ENCODE measurements at places on chromosomes 4 and X.

GRCh38 chr4:139857021-139857420 lies 191.4 kb downstream of the MGST2 start:
- DNase-seq = no peak

DNA sequence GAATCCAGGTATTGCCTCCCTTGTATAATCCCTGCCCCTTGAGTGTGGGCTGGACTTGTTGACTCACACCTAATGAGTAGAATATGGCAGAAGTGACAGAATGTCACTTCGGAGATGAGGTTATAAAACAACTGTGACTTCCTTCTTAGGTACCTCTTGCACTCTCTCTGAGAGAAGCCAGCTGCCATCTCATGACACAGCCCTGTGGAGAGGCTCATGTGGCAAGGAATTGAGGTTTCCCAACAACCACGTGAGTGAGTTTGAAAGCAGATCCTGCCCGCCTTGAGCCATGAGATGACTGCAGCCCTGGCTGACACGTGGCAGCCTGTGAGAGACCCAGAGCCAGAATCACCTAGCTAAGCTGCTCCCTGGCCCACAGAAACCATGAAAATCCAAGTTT lies 13.5 kb downstream of the ASB11 start:
- DNase-seq = peak; percentile 0

GRCh38 chrX:104427073-104427472 lies 138.9 kb upstream of the IL1RAPL2 start:
- DNase-seq = no peak

- DNase-seq = no peak
These were observed 16.9 kb downstream of the CYBB start for GRCh38 chrX:37796805-37797204.

DNA sequence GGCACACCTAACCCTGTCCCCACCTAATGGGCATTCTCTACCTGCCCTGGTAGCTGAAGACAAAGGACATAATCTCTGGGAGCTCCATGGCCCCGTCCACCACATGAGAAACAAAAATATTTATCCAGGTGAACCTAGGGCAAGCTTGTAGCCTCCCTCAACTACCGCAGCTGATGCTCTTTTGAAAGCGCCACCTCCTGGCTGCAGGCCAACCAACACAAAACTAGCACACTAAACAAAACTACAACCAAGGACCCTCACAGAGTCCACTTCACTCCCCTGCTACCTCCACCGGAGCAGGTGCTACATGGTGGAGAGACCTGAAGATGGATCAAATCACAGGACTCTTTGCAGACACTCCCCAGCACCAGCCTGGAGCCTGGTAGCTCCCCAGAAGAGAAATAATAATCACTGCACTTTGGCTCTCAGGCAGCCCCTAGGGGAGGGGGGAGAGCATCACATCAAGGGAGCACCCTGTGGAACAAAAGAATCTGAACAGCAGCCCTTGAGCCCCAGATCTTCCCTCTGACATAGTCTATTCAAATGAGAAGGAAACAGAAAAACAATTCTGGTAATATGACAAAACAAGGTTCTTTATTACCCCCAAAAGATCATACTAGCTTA lies 111.3 kb upstream of the ATP8A1 start:
- no peak for DNase-seq

- no peak for DNase-seq
These were observed 62.7 kb upstream of the PLAC8 start for GRCh38 chr4:83177182-83177581.

- no peak for DNase-seq
These were observed 10.9 kb upstream of the NALF2 start for GRCh38 chrX:69493193-69493592.

DNA sequence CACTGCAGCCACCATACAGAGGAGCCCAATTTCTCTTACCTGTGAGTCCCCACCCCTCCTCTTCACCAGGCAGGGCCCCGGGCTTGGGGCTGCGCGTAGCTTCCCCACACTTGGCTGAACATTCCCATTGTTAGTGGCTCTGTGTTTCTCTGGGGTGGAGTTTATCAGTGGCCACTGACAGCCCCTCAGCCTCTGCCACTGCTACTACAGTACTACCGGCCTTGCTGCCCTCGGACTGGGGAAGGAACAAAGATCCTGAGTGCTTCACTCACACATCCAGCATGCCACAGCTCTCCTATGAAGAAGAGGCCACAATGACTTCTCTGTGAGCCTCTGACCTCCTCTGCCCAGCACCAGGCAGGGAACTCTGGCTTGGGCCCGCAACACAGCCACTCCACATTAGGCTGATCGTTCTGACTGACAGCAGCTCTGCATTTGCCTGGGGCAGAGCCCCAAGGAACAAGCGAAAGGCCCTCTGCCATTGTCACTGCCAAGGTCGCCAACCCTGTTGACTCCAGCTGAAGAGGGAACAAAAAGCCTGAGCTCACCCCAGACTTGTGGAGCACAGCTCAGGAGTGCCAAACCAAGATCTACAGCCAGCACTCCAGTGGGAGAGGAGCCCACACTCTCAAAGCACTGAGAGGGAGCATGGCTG lies 24.0 kb downstream of the ABCB7 start:
- no peak for DNase-seq

- no peak for DNase-seq
These were observed 45.5 kb upstream of the PRKG2 start for GRCh38 chr4:81260443-81261101.

DNA sequence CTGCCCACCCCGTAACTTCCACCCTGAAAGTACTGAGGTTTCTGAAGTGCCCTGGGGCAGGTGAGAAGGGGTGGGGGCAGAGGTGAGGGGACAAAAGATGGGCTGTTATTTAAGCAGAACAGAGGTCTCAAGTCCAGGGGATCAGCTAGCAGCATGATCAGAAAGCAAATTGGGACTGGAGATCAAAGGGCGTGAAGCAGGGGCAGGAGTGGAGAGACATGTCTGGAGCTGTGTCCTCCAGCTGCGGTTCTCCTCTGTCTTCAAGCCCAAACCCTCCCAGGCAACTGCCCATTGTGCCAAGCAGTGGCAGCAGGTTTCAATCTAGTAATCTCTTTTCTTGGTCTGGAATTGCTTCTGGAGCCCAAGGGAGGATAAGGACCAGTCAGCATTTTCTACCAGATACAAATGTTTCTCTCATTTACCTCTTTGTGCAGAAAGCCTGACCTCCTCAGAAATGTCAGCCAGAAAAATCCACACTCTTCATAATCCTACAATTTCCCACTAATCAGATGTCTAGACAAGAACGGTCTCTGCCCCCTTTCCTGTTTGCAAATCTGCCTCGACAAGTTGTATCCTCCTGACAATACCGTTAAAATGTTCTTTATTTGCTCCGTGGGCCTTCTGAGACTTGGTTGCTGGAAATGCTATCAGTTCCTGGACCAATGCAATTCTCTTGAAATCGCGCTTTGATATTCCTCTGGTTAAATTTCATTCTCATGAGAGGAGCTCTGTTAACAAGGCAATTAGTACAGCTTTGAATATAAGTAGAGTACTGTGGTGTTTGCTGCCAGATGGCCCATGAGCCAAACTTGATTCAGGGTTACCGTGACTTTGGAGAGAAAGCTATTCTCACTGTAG lies 23.2 kb upstream of the RASL11B start:
- DNase-seq = no peak

GRCh38 chr4:93232883-93233282 lies 595.7 kb upstream of the ATOH1 start:
- no peak for DNase-seq

DNA sequence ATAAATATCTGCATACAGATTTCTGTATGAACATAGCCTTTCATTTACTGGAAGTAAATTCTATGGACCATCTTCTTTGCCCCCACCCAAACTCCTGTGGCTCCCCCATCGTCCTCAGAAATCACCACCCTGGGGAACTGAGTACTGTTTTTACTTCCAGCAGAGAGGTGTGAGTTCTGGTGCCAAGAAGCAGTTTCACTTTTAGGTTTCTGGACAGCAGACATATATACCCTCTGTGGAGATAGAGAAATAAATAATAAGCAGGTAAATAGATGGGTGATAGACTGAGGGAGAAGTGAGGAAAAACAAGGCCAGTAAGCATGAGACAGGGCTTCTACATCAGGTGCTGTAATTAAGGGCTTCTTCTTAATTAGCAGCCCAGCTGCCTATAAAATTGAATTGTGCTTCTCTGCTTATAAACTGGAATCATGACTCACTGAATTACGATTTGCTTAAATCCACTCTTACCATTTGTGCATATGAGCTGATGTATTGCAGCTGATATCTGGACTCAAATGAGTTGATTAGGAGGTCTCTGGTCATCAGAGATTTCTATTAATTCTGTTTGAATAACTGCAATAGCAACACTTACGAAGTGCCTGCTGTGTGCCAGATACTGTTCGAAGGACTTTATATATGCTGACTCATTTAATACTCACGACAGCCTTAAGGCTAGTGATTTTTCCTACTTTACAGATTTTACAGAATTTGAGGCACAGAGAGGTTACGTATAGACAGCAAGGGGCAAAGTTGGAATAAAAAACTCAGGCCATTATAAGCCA lies 60.8 kb upstream of the DHX15 start:
- no peak for DNase-seq

DNA sequence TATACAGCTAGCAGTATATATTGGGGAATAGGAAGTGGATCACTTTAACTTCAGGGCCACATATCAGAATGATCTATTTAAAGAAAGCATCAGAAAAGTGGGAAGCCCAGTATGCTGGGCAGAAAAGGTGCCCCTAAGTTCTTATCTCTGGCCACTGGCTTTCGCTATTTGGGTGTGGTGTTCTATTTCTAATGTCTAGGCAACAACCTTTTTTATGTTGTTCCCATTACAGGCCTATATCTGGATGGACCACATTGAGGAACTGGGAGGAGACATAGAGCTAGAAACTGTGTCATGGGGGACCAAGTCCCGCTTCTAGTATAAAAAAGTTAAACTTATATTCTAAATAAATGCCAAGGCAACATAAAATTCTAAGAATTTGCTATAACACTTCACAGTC lies 935.6 kb downstream of the PDHA2 start:
- DNase-seq = no peak

DNA sequence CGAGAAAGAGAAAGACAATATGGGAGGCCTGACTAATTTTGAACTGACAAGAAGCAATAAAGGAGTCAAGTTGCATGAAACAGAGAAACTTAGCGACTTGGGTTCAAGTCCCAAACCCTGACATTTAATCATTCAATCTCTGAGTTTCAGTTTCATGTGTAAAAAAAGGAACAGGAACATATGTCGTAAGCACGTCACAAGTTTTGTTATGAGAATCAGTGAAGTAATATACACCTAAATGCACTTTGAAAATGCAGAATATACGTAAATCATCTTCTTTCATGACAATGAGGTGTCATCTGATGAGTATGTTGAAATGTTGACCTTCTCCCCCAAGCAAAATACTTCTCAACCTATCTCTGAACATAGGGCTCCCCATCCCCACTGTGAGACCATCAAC lies 10.4 kb downstream of the ACOT9 start:
- no peak for DNase-seq

DNA sequence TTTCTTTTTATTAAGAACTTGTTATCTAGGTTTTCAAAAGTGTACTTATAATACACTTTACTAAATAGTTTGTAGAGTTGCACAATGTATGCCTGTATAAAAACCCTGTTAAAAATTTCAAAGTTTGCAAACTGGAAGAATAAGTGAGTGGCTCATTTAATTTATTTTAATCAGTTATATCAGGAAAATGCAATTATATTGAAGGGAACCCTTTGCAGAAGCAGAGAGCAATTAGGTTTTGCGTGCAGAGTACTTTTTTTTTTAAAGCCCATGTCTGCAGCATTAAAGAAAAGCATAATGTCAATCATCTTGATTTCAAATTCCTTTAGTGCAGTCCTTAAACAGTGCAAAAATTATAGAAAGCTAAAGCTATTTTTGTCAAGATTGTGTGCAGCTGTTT lies 271.3 kb upstream of the LDB2 start:
- no peak for DNase-seq

DNA sequence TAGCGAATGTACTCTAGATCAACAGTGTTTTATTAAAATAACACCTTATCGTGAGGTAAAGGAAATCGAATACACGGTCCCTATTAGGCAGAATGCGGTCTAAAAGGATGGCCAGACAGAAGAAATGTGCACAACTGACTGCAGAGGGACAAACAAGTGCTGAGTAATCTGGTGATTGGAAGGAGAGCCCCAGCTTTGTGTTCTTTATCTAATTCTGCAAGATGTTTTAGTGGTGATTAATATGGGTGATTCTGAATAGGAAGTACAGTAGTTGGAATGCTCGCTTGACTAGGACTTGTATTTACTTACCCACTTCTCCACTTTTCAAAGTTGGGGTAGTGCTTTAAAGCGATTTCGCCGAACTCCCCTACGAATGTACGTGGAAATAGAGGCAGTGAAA lies 1.2 kb downstream of the WDR44 start:
- no peak for DNase-seq

DNA sequence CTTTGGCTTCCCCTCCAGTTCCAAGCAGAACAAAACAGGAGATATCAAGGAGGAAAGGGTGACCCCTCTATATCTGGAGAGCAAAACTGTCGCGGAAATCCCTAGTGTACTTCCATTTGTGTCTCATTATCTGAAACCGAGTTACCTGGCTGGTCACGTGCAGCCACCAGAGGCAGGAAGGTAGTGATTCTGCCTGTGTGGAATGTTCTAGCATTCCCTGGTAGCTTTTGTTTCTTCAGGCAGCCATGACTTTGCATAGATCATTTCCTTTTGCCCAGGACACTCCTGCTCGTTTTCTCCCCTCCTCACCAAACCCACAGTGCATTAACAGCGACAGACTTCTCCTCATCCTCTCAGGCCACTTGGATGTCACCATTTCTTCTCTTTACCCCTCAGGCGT lies 107.9 kb downstream of the PTTG2 start:
- no peak for DNase-seq

- DNase-seq = no peak
These were observed 9.8 kb downstream of the EREG start for GRCh38 chr4:74374561-74375327.

GRCh38 chrX:153888344-153888743 lies 2.4 kb upstream of the L1CAM start:
- no peak for DNase-seq

DNA sequence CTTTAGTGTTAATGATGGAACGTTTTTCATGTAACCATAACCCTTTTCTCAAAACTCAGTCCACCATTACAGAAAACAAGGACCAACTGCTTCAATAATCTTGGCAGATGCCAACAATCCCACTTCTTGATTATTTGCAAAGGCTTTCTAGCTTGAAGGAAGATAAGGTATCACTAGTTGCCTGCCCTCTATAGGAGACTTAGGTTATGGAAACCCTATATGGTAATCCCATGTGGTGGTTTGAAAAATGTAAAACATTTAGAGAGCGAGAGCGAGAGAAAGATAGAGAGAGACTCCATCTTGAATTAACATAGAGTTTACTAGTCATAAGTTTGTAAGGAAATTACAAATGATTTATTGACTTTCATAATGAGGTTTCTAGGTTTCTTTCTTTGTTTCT lies 1627.5 kb upstream of the TENM3 start:
- no peak for DNase-seq

DNA sequence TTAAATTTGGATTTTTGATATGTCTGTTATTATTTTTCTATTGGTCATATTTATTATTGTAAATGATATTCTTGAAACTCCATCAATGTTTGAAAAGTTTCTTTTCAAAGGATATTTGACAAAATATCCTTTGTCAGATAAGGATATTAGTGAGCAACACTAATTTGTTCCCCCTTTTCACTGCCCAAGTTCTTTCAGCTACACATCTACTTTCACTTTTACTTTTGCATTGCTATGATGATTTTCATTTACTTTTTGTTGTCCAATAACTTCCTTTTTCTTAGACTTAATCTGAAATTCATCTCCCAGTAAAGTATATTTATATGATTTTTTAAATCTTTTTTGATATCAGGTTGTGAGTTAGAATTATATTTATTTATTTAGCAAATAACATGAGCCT lies 542.3 kb upstream of the ADGRL3 start:
- no peak for DNase-seq

All from stimulated activated CD8-positive, alpha-beta memory T cell treated with anti-CD3 and anti-CD28 coated beads, Interleukin-2, amount 100 ng/mL, for 1 hour (primary cell).